ENCODE measurements at places on chromosomes 13 and 19. TPM values are rescaled to one million over a fixed set of nuclear protein-coding genes. Genes with fewer than 3 reads are reported as not detected.

Gene ELSPBP1
- polyA plus RNA-seq = not detected

Gene OR4F17
- not detected for polyA plus RNA-seq

Gene NKG7
- polyA plus RNA-seq = 2.0 TPM

DNA sequence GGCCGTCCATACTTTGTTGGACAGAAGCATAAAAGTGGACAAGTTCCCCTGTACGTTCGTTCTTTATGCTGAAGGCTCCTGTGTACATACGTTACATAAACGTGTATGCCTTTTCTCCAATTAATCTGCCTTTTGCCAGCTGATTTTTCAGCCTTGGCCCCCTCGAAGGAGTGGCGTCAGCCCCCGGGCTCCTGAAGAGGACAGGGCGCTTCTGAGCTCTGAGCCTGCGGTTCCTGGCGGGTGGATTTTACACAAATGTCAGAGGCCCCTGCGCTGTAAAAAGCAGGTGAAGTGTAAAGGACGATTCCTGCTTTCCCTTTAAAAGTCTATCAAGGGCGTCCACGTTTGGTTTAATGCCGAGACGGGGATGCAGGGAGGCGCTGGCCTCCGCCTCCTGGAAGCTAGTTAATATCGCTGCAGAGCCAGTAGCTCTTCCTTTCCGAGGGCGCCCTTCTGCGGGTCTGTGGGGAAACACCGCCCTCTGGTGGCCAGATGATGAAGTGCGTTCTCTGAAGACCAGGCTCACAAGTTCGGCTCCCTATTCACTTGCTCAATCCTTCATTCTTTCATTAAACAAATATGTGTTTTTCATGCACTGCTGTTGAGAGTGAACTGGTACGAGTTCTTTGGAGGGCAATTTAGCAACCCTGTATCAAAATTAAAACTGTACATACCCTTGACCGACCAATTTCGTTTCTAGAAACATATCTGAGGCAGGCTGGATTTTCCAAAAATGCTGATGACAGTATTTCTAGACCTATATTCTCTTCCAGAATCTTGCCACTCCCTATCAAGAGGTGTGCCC, 62.0 kb downstream of the GPR12 start:
- H3K36me3 ChIP-seq = no peaks in the 10 kb centered on the region
- DNase-seq = peak; percentile 77
- H3K4me1 ChIP-seq = peaks cover 6% of the 10 kb centered on the region
- H3K4me3 ChIP-seq = peak overlapping the region; percentile 43
- H3K27me3 ChIP-seq = no peaks in the 10 kb centered on the region
- H3K27ac ChIP-seq = no peak overlapping the region

DNA sequence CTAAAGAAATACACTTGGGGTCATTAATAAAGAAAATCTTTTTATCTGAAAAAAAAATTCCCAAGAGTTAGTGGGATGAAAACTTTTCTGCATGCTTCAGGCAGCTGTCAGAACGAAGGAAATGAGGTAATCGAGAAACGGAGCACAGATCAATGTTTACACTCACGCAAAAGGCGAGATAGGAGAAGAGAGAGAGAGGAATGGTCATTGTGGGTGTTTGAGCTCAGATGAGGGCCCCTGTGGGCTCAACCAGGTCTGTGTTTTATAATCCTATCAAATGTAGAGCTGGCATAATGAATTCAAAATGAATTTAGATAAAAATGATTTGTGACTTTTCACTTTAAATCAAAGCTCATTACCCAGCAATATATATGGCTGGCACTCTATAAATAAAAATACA, 6.3 kb upstream of the RXFP2 start:
- H3K27me3 ChIP-seq = no peaks in the 10 kb centered on the region
- H3K4me1 ChIP-seq = no peaks in the 10 kb centered on the region
- H3K4me3 ChIP-seq = no peak overlapping the region
- H3K36me3 ChIP-seq = no peaks in the 10 kb centered on the region
- no peak overlapping the region for H3K27ac ChIP-seq
- DNase-seq = no peak

DNA sequence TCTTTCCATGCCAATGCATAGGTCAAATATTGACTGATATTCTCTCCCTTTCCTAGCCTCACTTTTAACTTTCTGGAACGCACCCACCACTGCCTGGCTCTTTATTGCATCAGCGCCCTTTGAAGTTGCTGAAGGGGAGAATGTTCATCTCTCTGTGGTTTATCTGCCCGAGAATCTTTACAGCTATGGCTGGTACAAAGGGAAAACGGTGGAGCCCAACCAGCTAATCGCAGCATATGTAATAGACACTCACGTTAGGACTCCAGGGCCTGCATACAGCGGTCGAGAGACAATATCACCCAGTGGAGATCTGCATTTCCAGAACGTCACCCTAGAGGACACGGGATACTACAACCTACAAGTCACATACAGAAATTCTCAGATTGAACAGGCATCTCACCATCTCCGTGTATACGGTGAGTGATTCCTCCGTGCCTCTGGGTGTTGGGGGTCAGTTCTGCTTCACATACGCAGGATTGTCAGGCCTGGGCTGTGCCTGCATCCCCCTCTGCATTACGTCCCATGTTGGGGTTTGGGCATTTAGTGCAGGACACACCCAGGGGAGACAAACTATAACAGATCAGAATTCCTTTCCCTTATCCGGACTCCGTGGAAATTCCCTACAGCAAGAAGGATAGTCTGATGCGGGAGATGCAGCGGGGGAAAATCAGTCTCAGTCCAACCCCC, 1.3 kb downstream of the CEACAM21 start:
- no peak for DNase-seq
- H3K27ac ChIP-seq = no peak overlapping the region
- no peaks in the 10 kb centered on the region for H3K27me3 ChIP-seq
- no peaks in the 10 kb centered on the region for H3K4me1 ChIP-seq
- H3K36me3 ChIP-seq = no peaks in the 10 kb centered on the region

DNA sequence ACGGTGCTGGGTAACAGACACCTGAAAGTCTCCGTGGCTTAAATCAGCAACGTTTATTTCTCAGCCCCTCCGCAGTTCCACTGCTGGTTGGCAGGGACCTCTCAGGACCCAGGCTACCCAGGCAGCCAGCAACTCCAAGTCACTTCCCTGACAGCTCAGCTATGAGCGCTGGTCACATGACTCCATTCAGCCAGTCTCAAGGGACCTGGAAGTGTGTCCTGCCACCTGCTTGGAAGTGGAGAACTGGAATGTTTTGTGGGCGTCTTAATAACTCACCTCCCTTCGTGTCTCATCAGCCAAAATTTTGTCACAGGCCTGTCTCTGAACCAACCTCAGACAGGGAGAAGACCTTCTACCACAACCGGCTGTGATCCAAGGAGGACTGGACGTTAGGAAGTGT, 72.8 kb downstream of the DPF1 start:
- H3K27ac ChIP-seq = no peak overlapping the region
- H3K4me1 ChIP-seq = peaks cover 10% of the 10 kb centered on the region
- H3K36me3 ChIP-seq = peaks cover 24% of the 10 kb centered on the region
- no peak for DNase-seq

DNA sequence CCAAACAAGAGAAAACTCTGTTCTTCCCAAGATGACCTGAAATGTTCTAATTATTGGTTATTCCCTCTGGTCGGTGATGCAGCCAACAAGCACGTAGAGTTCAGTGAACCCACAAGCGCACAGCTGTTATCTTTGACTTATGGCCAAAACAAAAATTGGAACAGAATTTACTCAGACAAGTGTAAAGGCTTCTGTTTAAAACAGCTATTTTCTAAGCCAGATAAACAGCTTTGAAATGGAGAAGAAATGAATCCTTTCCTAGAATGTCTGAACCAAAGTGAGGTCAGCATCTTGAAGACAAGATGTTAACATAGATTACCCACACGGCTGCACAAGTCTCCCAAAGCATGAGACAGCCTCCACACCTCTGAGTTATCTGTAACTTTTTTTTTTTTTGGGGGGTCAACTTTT, 669.2 kb downstream of the DIAPH3 start:
- H3K4me1 ChIP-seq = peaks cover 39% of the 10 kb centered on the region
- H3K27me3 ChIP-seq = no peaks in the 10 kb centered on the region
- peak overlapping the region; percentile 67 for H3K27ac ChIP-seq
- peak; percentile 69 for DNase-seq
- no peaks in the 10 kb centered on the region for H3K36me3 ChIP-seq
- H3K4me3 ChIP-seq = no peak overlapping the region

DNA sequence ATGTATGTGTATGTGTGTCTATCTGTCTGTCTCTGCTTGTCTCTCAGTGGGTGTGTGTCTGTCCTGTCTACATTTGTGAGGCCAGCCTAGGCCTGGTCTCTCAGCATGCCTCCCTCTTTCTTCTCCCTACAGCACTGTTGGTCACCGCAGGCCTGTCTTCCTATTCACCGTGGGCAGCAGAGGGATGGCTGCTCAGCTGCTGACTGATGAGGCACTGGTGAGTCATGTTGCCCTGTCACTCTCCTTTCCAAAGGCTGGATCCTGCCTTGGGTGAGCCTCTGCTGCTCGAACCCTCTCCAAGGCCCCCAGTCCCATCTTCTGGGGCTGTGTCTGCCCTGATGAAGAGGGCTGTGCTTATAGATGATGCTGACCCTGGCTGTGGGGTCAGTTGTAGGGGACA, 6.3 kb downstream of the ZNF71 start:
- no peaks in the 10 kb centered on the region for H3K27me3 ChIP-seq
- H3K36me3 ChIP-seq = peaks cover 27% of the 10 kb centered on the region
- no peak for DNase-seq
- H3K27ac ChIP-seq = no peak overlapping the region
- no peaks in the 10 kb centered on the region for H3K4me1 ChIP-seq
- no peak overlapping the region for H3K4me3 ChIP-seq

- no peaks in the 10 kb centered on the region for H3K27me3 ChIP-seq
- peak overlapping the region; percentile 90 for H3K27ac ChIP-seq
- peaks cover 6% of the 10 kb centered on the region for H3K4me1 ChIP-seq
- peak overlapping the region; percentile 70 for H3K4me3 ChIP-seq
Observed at GRCh38 chr13:23889615-23890607, 711 bp upstream of the MIPEP start.

- no peaks in the 10 kb centered on the region for H3K36me3 ChIP-seq
- no peaks in the 10 kb centered on the region for H3K27me3 ChIP-seq
- H3K27ac ChIP-seq = peak overlapping the region; percentile 48
- peaks cover 18% of the 10 kb centered on the region for H3K4me1 ChIP-seq
- no peak for DNase-seq
Observed at GRCh38 chr13:20457670-20458069, 68.0 kb downstream of the CRYL1 start.

- H3K27me3 ChIP-seq = no peaks in the 10 kb centered on the region
- no peaks in the 10 kb centered on the region for H3K4me1 ChIP-seq
- H3K4me3 ChIP-seq = no peak overlapping the region
- H3K36me3 ChIP-seq = no peaks in the 10 kb centered on the region
- H3K27ac ChIP-seq = no peak overlapping the region
Observed at GRCh38 chr19:44615863-44616247, 2.5 kb downstream of the IGSF23 start.

- no peak overlapping the region for H3K27ac ChIP-seq
- H3K27me3 ChIP-seq = no peaks in the 10 kb centered on the region
- no peak for DNase-seq
- H3K36me3 ChIP-seq = no peaks in the 10 kb centered on the region
- no peaks in the 10 kb centered on the region for H3K4me1 ChIP-seq
Observed at GRCh38 chr13:34137200-34137599, 319.3 kb downstream of the RFC3 start.

DNA sequence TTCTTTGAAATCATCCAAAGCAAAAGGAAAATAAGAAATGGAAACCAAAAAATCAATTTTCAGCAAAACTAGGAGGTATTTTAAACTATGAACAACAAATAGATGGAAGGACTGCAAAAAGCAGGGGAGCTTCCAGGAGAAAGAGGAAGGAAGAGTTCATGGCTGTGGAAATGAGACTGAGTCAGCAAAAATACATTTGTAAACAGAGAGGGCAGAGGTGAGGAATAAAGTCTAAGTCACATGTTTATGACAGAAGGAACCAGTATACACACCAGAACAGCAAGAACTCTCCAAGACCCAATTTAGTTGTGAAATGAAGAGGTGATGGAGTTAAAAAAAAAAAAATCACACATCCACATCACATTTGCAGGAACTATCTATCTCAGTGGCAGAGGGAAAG, 69.6 kb downstream of the RNASEH2B start:
- H3K27ac ChIP-seq = no peak overlapping the region
- no peak for DNase-seq
- no peaks in the 10 kb centered on the region for H3K27me3 ChIP-seq
- no peaks in the 10 kb centered on the region for H3K4me1 ChIP-seq
- no peaks in the 10 kb centered on the region for H3K36me3 ChIP-seq
- H3K4me3 ChIP-seq = no peak overlapping the region

DNA sequence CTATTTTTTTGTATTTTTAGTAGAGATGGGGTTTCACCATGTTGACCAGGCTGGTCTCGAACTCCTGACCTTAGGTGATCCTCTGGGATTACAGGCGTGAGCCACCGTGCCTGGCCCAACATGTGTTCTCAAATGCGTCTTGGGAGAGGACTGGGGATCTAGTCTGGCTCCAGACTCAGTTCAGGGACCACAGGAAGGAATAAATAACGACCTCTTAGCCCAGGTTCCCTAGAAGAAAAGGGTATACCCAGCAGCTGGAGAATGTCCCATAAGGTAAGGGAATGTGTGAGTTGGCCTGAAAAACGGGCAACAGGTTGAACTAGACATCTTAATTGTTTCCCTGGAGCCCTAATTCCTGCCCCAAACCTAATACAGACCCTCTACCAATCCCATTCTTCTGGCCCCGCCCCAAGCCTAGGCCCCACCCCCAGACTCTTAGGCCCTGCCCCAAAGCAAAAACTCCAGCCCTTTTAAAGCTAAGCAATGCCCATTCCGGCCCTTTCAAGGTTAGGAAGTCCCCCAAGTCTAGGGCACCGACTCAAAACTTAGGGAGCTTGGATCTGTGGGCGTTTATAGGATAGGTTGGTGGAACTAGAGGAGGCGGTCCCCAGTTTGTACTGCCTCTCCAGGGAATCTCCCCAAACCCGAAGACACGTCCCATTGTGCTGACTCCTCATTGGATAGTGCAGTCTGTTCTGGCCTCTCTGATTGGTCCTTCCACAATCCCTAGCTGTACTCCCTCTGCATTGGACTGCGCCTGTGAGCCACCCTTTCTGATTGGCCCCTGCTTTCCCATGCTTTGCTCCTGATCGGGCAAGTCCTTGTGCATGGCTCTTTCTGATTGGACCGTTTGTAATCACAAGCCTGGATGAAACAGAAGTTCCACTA, 5.4 kb upstream of the LRFN1 start:
- peaks cover 5% of the 10 kb centered on the region for H3K4me1 ChIP-seq
- no peaks in the 10 kb centered on the region for H3K36me3 ChIP-seq
- no peak overlapping the region for H3K4me3 ChIP-seq
- H3K27ac ChIP-seq = no peak overlapping the region

DNA sequence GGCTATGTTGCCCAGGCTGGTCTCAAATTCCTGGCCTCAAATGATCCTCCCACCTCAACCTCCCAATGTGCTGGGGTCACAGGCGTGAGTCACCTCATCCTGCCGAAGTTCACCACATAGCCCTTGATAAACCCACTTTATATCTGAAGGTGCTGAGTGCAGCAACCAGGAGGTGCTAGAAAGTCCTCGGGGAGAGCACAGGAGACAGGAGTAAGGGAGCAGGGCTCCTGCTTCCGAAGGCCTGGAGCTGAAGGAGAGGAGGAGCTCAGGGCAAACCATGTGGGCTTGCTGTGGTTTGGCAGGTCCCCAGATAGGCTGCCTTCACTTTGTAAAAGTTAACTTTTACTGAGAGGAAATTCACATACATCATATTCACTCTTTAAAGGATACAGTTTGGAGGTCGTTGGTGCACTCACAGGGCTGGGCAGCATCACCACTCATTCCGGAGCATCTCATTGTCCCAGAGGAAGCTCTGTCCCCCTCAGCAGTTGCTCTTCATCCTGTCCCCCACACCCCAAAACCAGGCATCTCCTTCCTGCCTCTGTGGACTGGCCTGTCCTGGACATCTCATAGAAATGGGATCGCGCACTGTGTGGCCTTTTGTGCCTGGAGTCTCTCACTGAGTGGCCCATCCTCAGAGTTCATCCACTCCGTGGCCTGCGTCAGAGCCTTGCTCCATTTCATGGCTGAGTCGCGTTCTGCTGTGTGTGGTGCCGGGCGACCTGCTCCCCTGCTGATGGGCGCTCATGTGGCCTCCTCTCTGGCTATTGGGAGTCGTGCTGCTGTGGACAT, 49.5 kb downstream of the KDM4B start:
- peaks cover 11% of the 10 kb centered on the region for H3K4me1 ChIP-seq
- H3K27me3 ChIP-seq = no peaks in the 10 kb centered on the region
- no peak for DNase-seq
- H3K27ac ChIP-seq = no peak overlapping the region
